ENCODE measurements at places on chromosomes 7 and 10. TPM values are rescaled to one million over a fixed set of nuclear protein-coding genes. Genes with fewer than 3 reads are reported as not detected.

GIMAP4 gene
- 0.26 TPM for total RNA-seq

PCDH15 gene
- total RNA-seq, result 0.18 TPM

INMT gene
- 0.13 TPM for total RNA-seq

ASIC3 gene
- total RNA-seq, result 1.3 TPM

SDK1 gene
- total RNA-seq, result 47.4 TPM

NANOS1 gene
- 18.0 TPM for total RNA-seq

WNT8B gene
- total RNA-seq, result not detected

C10orf90 gene
- total RNA-seq, result 0.67 TPM

SAP25 gene
- 3.0 TPM for total RNA-seq

GIMAP8 gene
- 0.10 TPM for total RNA-seq

EN2 gene
- 1.5 TPM for total RNA-seq

ARMC3 gene
- total RNA-seq, result 1.0 TPM

EIF5AL1 gene
- 1.6 TPM for total RNA-seq

CLCN1 gene
- 0.15 TPM for total RNA-seq

GSDME gene
- 4.5 TPM for total RNA-seq

MCM7 gene
- total RNA-seq, result 258 TPM

DIP2C gene
- total RNA-seq, result 13.2 TPM

CALY gene
- 1.9 TPM for total RNA-seq

HOXA2 gene
- 2.9 TPM for total RNA-seq

GLI3 gene
- 3.7 TPM for total RNA-seq

NME8 gene
- total RNA-seq, result not detected

GUSB gene
- 47.4 TPM for total RNA-seq

OPN4 gene
- not detected for total RNA-seq

ANXA7 gene
- total RNA-seq, result 165 TPM

KIF20B gene
- total RNA-seq, result 48.1 TPM

CNTNAP2 gene
- 0.03 TPM for total RNA-seq

MCM10 gene
- 22.8 TPM for total RNA-seq

CD36 gene
- 0.46 TPM for total RNA-seq

HSPA12A gene
- total RNA-seq, result 7.7 TPM

NRG3 gene
- 0.08 TPM for total RNA-seq

CPA1 gene
- 7.6 TPM for total RNA-seq

PTPN12 gene
- 82.1 TPM for total RNA-seq

CTAGE8 gene
- 5.2 TPM for total RNA-seq

TAS2R41 gene
- not detected for total RNA-seq

CCL24 gene
- total RNA-seq, result not detected

SLC39A12 gene
- not detected for total RNA-seq

POT1 gene
- 20.9 TPM for total RNA-seq

PLEKHS1 gene
- total RNA-seq, result 0.21 TPM

SH2D4B gene
- total RNA-seq, result 0.10 TPM

ZNF736 gene
- total RNA-seq, result 29.0 TPM

SPDYE9 gene
- not detected for total RNA-seq

DGKI gene
- not detected for total RNA-seq
